ENCODE measurements at places on chromosomes 4 and X.

DNA sequence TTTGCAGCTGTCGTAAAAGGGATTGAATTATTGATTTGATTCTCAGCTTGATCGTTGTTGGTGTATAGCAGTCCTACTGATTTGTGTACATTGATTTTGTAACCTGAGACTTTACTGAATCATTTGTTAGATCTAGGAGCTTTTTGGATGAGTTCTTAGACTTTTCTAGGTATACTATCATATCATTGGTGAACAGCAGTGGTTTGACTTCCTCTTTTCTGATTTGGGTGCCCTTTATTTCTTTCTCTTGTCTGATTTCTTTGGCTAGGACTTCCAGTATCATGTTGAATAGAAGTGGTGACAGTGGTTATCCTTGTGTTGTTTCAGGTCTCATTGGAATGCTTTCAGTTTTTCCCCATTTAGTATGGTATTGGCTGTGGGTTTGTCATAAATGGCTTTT lies 8.4 kb downstream of the APOOL start:
- DNase-seq = no peak

- no peak for DNase-seq
These were observed 71.7 kb upstream of the HGFAC start for GRCh38 chr4:3369781-3370674.

- DNase-seq = no peak
These were observed 29.4 kb downstream of the DTHD1 start for GRCh38 chr4:36310793-36311192.

GRCh38 chrX:18929775-18930174 lies 54.1 kb downstream of the PHKA2 start:
- no peak for DNase-seq

DNA sequence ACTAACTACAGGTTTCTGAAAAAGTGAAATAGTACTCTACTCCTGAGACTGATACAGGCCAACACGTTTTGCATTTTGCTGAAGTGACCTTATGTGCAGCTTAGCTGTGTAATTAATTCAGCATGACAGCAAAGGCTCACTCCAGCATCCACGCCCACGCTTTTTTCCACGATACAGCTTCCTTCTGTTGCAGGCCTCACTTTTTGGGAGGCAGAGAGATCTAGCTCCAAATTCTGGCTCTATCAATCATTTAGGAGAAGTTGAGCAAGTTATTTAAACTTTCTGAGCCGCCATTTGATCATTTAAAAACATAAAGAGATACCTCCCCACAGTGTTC lies 160.3 kb downstream of the AFAP1 start:
- no peak for DNase-seq

- DNase-seq = no peak
These were observed 97.6 kb downstream of the PRDM5 start for GRCh38 chr4:120824946-120825345.

GRCh38 chr4:78496021-78496643 lies 55.4 kb upstream of the ANXA3 start:
- DNase-seq = no peak

GRCh38 chr4:38466401-38466800 lies 197.6 kb upstream of the KLF3 start:
- DNase-seq = no peak

DNA sequence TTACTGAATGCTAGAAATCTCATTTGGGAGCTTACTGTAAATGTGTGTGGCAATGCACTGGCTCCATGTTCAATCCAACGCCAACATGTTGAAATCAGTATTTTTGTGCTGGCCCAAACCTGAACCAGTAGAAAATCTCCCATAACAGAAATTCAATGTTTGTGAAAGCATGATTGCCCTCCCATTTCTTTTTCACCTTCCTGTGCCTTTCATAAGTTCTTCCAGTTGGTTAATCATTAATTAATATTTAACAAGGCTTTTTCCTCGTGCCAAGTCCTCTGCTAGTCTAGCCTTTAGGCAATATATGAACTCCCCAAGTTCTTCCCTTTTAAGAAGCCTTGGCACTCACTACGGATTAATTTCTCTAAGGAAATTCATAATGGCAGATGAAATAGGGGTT lies 1.3 kb upstream of the PLS3 start:
- no peak for DNase-seq

DNA sequence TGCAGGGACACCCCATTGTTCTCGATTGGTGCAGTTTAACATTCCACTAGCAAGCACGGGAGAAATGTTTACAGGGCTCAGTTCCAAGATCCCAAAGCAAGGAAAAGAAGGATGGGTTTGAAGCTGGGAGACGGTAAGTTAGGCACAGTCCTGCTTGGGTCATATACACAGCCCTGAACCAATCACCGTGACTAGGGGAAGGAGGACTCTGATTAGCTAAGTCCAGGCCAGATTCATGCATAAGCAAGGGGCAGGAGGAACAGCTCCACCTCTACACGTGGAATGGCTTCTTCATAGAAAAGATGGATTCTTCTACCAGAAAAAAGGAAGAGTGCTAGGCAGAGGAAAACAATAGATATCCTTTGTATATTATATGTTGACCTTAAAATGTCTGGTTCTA lies 11.0 kb upstream of the EXOC1L start:
- DNase-seq = no peak

DNA sequence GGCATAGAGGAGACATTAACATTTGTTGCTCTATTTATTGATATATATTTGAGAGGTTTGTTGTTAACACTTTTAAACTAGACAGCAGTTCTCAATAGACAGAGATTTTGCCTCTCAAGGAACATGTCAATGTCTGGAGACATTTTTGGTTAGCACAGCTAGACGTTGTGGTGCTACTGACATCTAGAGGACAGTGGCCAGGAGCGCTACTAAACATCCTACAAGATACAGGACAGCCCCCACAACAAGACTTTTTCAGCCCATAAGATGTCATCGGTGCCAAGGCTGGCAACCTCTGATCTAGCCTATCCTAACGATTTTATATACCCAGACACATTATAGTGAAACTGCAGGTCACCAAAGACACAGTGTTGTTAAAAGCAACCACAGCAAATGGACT lies 18.4 kb upstream of the CTSO start:
- no peak for DNase-seq

GRCh38 chrX:155544881-155545280 lies 67.9 kb downstream of the TMLHE start:
- DNase-seq = no peak

DNA sequence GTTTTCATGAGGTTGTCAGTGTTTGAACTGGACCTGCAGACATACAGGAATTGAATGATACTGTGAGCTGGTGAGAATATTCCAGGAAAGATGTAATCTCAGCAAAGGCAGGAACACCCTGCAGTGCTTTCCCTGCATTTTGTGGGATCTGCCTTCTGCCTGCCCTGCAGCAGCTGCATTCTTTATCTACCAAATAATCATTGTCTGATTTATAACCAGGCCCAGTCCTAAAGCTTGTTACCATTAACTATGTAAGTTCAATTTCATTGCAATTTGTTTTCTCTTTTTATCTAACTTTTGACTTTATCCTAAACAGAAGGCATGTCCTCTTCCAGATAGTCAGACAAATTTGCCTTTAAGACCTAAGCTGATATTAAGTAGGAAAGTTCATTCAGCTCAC lies 99.8 kb upstream of the NOCT start:
- DNase-seq = no peak

- no peak for DNase-seq
These were observed 673.8 kb downstream of the STIM2 start for GRCh38 chr4:27534488-27534887.

DNA sequence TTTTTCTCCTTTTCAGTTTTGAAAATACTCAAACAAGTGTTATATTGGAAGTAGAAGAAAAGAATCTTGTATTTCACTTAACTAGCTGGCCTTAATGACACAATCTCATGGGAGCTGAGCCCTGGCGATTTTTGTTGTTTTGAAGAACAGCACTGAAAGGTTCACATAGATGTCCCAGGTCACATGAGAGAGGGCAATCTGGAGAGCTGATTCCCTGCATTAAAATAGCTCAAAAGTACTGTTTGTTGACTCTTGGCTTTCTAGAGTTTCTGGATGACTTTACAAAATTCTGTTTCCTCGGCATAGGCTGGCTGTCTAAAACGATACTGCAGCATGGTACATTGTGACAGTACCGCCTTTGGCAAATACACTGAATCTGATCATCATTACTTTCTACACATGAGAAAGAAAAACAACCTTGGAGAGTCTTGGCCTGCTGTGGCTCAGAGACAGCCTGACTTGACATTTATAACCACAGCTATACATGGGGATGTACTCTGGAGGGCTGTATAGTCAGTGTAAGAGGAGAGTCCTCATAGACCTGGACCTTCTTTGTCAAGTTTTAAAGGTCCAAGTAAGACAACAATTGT lies 119.8 kb upstream of the PDLIM3 start:
- no peak for DNase-seq

DNA sequence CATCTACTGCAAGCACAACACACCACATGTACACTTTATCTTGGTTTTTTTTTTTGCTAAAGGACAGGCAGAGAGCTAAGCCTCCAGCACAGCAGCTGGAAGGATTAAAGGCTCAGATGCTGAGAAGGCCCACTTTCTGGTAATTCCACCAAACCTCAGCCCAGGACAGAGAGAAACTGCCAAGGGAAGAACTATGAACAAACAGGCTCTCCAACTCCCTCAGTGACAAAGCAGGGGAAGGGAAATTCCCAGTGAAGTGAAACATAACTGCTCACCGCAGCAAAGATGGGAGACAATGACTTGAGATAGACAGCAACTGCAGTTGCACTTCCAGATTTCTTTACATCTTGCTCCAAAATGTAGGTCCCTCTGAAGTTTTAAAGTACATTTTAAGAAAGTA lies 4.8 kb downstream of the PROM1 start:
- no peak for DNase-seq

GRCh38 chr4:6134612-6135220 lies 65.6 kb downstream of the JAKMIP1 start:
- no peak for DNase-seq

DNA sequence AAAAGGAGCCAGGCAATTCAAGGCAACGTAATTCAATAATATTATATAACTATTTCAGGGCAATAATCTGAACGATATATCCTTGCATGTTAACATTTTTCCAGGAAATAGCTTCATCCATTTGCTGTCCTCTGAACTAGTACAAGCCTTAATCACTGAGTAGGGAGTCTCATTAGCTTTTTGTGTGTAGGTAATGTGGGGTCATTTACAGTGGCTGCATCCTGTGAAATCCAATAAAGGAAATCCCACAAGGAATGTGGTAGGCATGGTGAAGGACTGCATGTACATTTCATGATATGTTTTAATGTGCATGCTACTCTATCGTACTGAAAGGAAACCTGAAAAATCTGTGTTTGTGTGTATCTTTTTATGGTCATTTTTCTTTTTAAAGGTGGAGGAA lies 103.5 kb downstream of the SLC4A4 start:
- no peak for DNase-seq

GRCh38 chr4:37970702-37971101 lies 10.5 kb downstream of the PTTG2 start:
- no peak for DNase-seq

- no peak for DNase-seq
These were observed 167.6 kb downstream of the DKK2 start for GRCh38 chr4:106868381-106869035.

DNA sequence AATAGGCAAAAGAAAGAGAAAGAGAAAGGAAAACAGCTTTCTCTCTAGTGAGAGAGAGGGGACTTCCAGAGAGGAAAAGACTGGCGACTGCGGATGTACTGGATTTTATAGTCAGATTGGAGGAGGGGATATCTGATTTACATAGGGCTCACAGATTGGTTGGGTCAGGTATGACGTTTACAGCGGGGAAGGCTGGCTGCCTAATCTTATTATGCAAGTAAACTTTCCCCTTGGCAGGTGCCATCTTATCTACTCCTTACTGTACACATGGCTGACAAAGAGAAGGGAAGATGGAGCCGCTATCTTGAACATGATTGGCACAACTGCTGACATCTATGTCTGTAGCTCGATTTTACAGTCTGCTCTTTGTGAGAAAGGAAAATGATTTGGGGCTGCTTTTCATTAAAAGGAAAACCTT lies 25.4 kb downstream of the RBPJ start:
- DNase-seq = no peak

DNA sequence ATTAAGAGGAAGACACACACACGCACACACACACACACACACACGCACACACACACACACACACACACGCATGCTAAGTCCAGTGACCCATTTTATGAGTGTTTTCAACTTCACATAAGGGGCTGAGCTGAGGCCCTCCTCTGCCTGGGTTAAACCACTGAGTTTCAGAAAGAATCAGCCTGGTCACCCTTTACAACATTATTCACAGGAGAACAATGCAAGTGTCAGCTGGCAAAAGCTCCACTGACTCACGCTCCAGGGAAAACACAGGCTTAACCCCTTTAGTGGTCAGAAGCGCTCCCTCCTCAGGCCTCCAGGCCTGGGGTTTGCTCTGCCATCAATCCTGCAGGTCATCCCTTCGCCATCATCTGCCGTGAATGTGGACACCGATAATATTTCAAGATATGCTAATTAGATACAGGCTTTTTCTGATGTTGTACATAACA lies 46.9 kb downstream of the ACOX3 start:
- no peak for DNase-seq

DNA sequence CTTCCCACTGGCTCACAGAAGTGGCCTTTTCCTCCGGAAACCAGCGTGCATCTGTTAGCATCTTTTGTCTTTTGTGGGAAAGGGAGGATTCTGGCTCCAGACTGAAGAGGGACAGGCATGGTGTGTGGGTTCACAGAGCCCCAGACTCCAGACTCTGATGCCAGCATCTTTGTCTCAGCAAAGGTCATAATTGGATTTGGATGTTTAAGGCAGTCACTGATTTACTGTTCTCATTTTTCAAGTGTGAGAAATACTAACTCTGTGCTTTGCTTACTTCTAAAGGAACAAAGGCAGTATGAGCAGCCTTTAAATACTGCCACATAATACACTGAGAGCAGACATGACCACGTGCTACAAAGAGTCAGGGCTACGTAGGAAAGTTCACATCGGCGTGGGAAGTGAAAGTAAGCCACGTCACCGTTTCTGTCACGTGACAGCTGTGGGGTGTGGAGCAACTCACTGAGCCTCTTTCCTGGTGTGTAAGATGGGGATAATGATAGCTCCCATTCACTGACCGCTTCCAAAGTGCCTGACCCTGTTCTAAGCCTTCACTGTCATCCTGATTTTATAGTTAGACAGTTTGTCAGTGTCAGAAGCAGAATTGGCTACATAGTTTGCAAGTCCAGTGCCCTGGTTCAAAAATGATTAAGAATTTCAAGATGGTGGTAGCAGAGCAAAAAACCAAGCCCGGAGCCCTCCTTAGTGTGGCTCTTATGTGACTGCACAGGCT lies 24.8 kb upstream of the TMSB4X start:
- DNase-seq = peak; percentile 25

DNA sequence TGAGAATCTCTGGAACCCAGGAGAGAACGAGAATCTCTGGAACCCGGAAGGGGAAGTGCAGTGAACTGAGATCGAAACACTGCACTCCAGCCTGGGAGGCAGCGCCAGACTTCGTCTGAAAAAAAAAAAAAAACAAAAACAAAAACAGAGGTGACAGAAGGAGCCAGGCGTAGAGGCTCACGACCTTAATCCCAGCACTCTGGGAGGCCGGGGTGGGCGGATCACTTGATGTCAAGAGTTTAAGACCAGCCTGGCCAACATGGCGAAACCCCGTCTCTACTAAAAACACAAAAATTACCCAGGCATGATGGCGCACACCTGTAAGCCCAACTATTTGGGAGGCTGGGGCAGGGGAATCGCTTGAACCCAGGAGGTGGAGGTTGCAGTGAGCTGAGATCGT lies 17.0 kb downstream of the ZNF280C start:
- DNase-seq = no peak

GRCh38 chr4:53558065-53558801 lies 33.1 kb downstream of the LNX1 start:
- DNase-seq = no peak
